ENCODE measurements at places on chromosomes 5 and 9.

DNA sequence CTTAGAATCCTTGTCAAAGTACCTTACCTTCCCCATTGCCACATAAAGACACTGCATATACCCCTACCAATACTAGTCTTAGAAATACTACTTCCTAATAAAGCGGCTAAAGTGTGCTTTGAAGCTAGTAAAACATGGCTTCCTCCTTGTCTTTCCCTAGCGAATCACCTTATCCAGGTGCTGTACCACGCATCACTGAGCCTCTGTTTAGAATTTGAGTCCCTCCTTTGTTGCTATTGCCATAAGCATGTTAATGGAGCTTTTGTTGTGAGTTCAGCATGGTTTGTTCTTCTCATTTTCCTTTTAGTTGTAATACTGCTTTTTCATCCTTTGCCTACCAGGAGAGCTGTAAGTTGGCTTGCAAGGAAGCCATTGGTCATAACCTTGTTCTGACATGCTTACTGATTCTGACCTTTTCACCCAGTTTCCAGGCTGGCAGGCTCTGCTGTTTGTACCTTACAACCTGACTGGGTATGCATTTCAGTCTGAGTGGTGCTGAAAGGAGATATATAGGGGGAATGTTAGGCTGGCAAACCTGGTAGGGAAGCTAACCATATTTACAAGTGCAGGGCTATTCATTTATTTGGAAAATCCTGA, 49.8 kb downstream of the LMNB1 start:
- no peak for DNase-seq

DNA sequence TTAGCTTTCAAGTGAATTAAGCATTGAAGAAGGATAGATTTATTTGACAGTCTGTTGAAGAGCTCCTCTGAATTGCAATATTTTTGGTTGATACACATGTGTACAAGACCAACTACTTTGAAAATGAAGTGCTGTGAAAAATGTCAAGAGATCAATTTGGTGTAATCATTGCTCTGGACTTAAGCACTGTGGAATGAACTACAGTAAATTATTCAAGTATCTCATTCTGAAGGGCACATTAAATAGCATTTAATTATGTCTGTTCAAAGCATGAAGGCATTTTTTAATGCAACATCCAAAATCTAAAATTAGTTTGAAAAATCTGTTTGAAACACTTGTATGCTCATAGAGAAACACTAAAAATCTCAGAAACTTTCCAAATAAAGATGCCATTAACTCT, 107.5 kb downstream of the CDH18 start:
- no peak for DNase-seq

GRCh38 chr5:55604611-55605067, 69.9 kb upstream of the PLPP1 start:
- DNase-seq = no peak

GRCh38 chr5:176181271-176181855, 56.9 kb upstream of the SIMC1 start:
- DNase-seq = no peak

GRCh38 chr5:65707663-65708062, 14.2 kb downstream of the SGTB start:
- no peak for DNase-seq
